Breast epithelium (tissue), 4 donors: ENCODE measurements at places on chromosomes 13 and 19. TPM values are rescaled to one million over a fixed set of nuclear protein-coding genes. Genes with fewer than 3 reads are reported as not detected.

- DNase-seq, result no peak
Measured at GRCh38 chr19:1747285-1748114, 5.8 kb upstream of the ONECUT3 start.

Gene STOML3
- not detected for total RNA-seq

- DNase-seq, result no peak
Measured at GRCh38 chr13:76884186-76884906, 1.9 kb downstream of the KCTD12 start.

DNA sequence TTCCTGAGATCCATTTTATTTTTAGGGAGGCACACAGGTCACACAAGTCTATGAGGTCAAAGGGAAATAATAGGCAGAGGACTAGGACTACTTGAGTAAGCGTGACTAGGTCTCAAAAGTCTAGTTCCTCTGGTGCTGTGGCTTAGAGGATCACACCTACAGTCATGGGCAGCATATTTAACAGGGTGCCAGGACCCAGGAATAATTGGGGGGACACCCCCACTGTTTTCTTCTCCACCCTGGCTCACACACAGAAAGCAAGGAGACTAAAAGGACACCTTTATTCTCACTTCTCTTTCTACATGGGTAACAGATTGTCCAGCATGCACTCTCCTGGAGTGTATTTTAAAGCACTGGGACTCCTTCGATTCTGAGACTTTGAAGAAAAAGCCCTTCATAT is 26.2 kb downstream of the OXGR1 start:
- DNase-seq, result no peak

DNA sequence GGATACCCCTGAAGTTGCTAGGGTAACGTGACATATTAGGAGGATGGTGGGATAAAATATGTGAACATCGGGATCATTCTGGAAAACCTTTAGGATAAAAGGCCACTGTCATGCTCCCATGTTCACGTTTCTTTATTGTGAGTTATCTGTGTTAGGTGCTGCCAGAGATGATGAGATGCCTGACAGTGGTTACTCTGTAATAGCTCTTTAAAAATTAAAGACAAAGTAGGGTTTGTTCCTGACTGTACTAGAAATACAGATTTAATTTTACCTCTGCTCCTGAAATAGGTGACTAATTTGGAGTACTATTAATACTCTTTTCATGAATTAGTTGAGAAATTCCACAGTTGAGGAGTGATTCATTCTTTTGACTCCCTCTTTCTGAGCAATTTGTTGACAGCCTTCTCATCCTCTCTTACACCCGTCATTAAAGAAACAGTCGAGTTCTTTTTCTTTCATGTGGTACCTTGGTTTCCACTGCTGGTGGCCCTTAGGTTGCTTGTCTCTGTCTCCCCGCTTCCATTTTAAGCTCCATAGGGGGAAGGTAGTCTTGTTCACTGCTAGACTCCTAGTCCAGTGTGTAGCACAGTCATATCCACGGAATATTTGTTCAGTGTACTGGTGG is 28.4 kb downstream of the SAE1 start:
- no peak for DNase-seq

Gene SPINT2
- 17.1 TPM for total RNA-seq
